NCI-H748 treated with DMSO at 0.1 percent for 48 hours (cell line): ENCODE measurements at places on chromosomes 2 and 18.

DNA sequence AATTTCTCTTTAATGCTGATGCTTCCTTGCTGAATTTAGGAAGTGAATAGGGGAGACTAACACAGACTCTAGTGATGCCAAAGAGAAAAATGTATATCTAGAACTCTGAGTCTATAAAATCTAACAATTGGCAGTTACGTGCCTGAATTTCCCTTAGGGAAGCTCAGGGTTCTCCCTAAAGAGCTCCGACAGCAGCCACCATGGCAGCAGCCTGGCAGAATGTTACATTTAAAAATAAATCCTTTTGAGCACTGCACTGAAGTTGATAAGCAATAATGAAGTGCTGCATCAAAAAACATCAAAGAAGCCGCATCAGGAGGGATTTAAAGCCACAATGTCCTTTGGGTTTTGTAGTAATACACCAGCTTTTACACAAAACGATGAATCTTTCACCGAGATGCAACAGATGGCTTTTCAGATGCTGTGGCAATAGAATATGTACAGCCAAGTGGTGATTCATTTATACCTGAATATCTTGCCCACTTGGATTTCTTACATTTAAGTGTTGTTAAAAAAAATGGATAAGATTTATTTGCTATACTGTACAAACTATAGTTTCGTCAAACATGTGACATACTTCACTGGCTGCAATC lies 291.2 kb upstream of the SESTD1 start:
- DNase-seq, result no peak

DNA sequence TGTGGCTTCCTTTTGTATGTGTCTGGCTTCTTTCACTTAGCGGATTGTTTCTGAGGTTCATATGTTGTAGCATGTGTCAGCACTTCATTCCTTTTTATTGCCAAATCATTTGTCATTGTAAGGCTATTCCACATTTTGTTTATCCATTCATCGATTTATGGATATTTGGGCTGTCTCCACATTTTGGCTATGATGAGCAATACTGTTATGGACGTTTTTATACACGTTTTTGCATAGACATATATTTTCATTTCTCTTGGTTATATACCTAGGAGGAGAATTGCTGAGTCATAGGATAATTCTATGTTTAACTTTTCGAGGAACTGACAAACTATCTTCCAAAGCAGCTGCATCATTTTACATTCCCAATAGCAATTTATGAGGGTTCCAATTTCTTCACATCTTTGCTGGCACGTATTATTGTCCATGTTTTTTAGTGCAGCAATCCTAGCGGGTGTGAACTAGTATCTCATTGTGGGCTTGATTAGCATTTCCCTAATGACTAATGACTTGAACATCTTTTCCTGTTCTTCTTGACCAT lies 48.1 kb upstream of the TBC1D8 start:
- no peak for DNase-seq

- DNase-seq, result no peak
These were observed 157.9 kb upstream of the DDX18 start for GRCh38 chr2:117656546-117656945.

GRCh38 chr2:177217247-177217843 lies 4.8 kb downstream of the HNRNPA3 start:
- DNase-seq, result no peak

- no peak for DNase-seq
These were observed 97.8 kb upstream of the PXDN start for GRCh38 chr2:1841903-1842791.

DNA sequence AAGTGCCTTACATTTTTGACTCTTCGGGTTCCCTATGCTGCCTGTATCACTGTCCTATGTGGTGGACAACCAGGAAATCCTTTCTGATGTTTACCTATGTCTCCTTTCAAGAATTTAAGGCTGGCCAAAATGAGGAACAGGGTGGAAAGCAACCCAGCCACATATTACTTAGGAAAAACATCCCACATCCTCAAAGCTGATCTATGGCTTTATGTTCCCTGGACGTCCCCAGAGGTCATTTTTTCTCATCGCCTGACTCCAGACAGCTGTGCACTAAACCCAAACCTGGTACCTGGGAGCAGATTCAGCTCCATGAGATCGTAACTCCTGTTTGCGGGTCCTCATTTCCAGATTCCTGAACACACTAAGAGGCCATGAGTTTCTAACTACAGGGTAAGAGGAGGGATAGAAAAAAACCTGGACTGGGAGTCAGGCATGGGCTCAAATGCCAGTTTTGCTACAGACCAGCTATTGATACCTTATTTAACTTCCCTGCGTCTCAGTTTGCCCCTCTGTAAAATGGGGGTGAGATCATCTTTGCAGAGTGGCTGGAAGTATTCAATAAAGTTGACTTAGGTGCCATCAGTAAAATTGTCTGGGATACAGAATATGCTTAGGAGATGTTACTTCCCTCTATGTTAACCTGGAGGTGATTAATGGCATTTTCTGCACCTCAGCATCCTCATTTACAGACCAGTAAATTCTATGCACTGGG lies 70.8 kb downstream of the TNS1 start:
- DNase-seq, result no peak

DNA sequence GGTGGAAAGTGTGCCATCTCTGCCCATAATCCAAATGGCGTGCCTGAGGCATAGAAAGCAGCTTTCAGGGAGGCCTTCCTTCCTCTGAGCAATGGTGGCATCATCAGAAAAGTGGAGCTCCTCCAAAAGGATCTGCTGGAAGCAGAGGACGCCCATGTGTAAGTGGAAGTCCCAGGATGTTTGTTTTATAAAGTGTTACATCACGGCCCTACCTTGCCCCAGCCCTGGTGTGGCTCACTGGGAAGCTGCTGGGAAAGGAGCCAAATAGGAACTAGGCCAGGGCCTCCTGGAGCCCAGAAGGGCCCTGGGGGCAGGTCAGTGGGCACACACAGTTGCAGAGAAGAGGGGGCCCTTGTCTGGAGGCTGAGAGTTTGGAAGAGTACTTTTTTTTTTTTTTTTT lies 4.2 kb upstream of the ODC1 start:
- DNase-seq, result no peak
